Putamen (tissue), 1 donor: ENCODE measurements at places on chromosomes 6 and 20.

- no peak for DNase-seq
These were observed 17.2 kb downstream of the SRPK1 start for GRCh38 chr6:35903679-35904078.

- DNase-seq, result no peak
These were observed 411.7 kb upstream of the SOX4 start for GRCh38 chr6:21181866-21182265.

DNA sequence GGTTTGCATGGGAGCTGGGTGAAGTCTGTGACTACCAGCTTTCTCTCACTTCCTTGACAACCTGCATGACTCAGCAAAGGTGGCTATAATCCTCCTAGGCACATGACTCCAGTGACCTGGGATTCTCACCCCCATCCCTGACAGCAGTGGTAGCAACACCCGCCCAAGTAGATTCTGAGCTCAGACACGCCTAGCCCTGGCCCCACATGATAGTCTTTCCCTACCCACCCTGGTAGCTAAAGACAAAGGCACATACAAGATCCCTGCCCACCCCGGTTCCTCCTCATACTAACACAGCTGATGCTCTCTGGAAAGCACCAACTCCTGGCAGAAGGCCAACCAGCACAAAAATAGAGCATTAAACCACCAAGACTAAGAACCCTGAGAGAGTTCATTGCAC is 25.9 kb upstream of the CRISP1 start:
- no peak for DNase-seq

DNA sequence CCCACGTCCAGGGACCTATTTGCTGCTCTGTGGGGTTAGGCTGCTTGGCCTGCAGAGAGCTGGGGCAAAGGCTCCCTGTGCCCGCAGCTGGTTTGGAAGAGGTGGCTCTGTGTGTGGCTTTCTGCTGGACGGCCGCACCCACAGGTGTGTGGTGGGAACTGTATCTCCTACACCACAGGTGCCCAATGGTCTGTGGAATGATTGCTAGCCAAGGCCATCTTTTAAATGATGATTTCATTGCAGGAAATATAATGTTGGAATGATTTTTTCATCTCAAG is 178.4 kb downstream of the DLL1 start:
- DNase-seq, result no peak

- DNase-seq, result no peak
These were observed 583.7 kb downstream of the EPM2A start for GRCh38 chr6:145151624-145152023.
